ENCODE measurements at places on chromosomes 1 and 21. TPM values are rescaled to one million over a fixed set of nuclear protein-coding genes. Genes with fewer than 3 reads are reported as not detected.

Gene CFH
- polyA plus RNA-seq = not detected

Gene CLCNKA
- polyA plus RNA-seq = 2.0 TPM

Gene FCGR3A
- not detected for polyA plus RNA-seq

Gene SPRR1B
- 0.23 TPM for polyA plus RNA-seq

Gene KANK4
- polyA plus RNA-seq = 0.26 TPM

DNA sequence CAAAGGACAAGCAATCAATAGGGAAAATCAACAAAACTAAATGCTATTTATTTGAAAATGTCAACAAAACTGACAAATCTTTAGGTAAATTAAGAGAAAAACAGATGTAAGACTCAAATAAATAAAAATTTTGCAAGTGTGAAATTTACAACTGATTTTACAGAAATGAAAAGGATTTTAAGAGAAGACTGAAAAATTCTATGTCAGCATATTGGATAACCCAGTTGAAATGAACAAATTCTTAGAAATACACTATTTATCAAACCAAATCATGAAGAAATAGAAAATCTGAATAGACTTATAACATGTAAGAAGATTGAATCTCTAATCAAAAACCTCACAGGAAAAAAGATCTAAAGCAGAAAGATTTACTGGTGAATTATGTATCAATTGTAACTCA lies 7.6 kb upstream of the SPRR2F start:
- no peak overlapping the region for H3K4me3 ChIP-seq
- H3K36me3 ChIP-seq = no peaks in the 10 kb centered on the region

DNA sequence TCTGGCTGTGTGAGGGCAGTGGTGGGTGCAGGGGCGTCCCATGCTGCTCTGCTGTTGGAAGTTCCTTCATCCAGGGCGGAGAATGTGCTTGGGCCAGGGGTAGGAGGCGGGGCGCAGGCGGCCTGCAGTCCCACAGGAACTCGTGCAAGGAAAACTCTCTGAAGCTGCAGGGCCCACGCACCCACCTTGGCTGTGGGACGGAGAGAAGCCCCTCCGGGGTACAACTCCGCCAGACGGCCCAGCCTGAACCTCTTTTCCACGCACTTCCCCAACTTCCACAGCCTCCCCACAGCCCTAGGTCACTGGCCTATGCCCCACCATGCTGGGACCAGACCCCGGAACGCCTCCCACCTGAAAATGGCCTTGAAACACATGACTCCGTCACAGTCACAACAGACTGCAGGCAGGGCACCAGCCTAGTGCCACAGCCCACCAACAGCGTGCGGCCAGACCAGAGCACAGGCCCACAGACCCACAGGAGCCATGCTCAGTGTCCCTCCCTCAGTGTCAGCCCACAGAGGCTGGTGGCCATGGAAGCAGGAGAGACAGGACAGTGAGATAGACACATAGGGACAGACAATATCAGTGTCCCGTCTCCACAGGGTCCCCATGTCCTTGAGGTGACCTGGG lies 47.8 kb downstream of the WNT9A start:
- no peaks in the 10 kb centered on the region for H3K27me3 ChIP-seq
- H3K4me3 ChIP-seq = no peak overlapping the region
- no peaks in the 10 kb centered on the region for H3K36me3 ChIP-seq
- peaks cover 5% of the 10 kb centered on the region for H3K4me1 ChIP-seq
- H3K27ac ChIP-seq = no peak overlapping the region

- no peaks in the 10 kb centered on the region for H3K4me1 ChIP-seq
- no peak overlapping the region for H3K4me3 ChIP-seq
- H3K36me3 ChIP-seq = no peaks in the 10 kb centered on the region
- H3K27ac ChIP-seq = no peak overlapping the region
- H3K27me3 ChIP-seq = no peaks in the 10 kb centered on the region
- no peak for DNase-seq
Measured at GRCh38 chr1:199124351-199124750, 485.5 kb downstream of the PTPRC start.

DNA sequence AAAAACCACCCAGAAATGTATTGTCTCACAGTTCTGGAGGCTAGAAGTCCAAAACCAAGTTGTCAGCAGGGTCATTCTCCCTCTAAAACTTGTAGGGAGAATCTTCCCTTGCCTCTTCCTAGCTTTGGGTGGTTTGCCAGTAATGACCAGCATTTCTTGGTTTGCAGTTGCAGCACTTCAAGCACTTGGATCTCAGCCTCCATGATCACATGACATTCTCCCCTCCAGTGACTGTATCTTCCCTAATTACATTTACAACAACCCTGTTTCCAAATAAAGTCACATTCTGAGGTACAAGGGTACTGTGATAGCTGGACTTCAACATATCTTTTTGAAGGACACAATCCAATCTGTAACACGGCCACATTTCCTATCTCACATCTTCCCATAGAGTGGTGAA lies 37.2 kb downstream of the EVI5 start:
- no peaks in the 10 kb centered on the region for H3K4me1 ChIP-seq
- no peak overlapping the region for H3K27ac ChIP-seq
- H3K4me3 ChIP-seq = no peak overlapping the region
- no peak for DNase-seq

DNA sequence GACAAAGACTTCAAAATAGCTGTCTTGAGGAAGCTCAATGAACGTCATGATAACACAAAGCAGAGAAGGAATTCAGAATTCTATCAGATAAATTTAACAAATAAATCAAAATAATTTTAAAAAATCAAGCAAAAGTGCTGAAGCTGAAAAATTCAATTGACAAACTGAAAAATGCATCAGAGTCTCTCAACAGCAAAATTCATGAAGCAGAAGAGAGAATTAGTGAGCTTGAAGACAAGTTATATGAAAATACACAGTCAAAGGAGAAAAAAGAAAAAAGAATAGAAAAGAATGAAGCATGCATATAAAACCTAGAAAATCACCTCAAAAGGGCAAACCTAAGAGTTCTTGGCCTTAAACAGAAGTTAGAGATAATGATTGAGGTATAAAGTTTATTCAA lies 21.0 kb upstream of the UHMK1 start:
- no peak for DNase-seq
- peaks cover 7% of the 10 kb centered on the region for H3K4me1 ChIP-seq

- H3K27me3 ChIP-seq = no peaks in the 10 kb centered on the region
- no peak for DNase-seq
- no peaks in the 10 kb centered on the region for H3K36me3 ChIP-seq
- H3K4me1 ChIP-seq = peaks cover 2% of the 10 kb centered on the region
Measured at GRCh38 chr1:193558491-193559028, 372.1 kb upstream of the B3GALT2 start.

GRCh38 chr1:152179566-152179965 lies 20.5 kb upstream of the RPTN start:
- no peak overlapping the region for H3K4me3 ChIP-seq
- H3K27me3 ChIP-seq = no peaks in the 10 kb centered on the region
- no peak for DNase-seq
- H3K4me1 ChIP-seq = no peaks in the 10 kb centered on the region

GRCh38 chr1:232853994-232854797 lies 49.0 kb downstream of the MAP10 start:
- H3K27ac ChIP-seq = no peak overlapping the region
- H3K4me3 ChIP-seq = no peak overlapping the region
- DNase-seq = no peak
- H3K4me1 ChIP-seq = no peaks in the 10 kb centered on the region
- H3K36me3 ChIP-seq = no peaks in the 10 kb centered on the region

GRCh38 chr1:20413776-20414140 lies 72.3 kb downstream of the CAMK2N1 start:
- no peak overlapping the region for H3K27ac ChIP-seq
- no peak overlapping the region for H3K4me3 ChIP-seq
- H3K36me3 ChIP-seq = no peaks in the 10 kb centered on the region
- DNase-seq = no peak

DNA sequence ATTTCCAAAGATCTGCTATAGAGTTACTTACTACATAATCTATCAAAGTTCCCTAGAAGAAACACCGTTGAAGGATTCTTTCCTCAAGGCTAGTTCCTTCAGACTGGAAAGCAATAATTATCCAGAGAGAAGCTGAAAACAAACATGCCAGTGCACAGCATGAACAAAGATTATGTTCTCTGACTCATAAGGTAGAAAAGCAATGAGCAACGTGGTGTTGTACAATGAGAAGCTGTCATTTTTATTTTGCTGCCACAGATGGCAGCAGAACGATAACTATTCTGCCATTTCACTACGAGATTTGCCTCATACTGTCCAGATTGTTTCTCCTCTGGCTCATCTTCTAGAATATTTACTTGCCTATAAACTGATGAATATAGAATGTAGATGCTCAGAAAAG lies 10.7 kb downstream of the EXTL2 start:
- no peak for DNase-seq
- no peaks in the 10 kb centered on the region for H3K4me1 ChIP-seq
- H3K36me3 ChIP-seq = peaks cover 15% of the 10 kb centered on the region

GRCh38 chr1:229388897-229389580 lies 44.9 kb downstream of the ACTA1 start:
- H3K27ac ChIP-seq = no peak overlapping the region
- no peak overlapping the region for H3K4me3 ChIP-seq
- no peak for DNase-seq
- H3K4me1 ChIP-seq = no peaks in the 10 kb centered on the region
- no peaks in the 10 kb centered on the region for H3K27me3 ChIP-seq
